ENCODE measurements at places on chromosomes 3 and 15. TPM values are rescaled to one million over a fixed set of nuclear protein-coding genes. Genes with fewer than 3 reads are reported as not detected.

Gene SPESP1
- total RNA-seq, result 0.68 TPM

Gene CCR3
- not detected for total RNA-seq

Gene OIP5
- total RNA-seq, result 12.8 TPM

Gene STX19
- total RNA-seq, result 0.18 TPM

Gene CSPG5
- total RNA-seq, result 0.63 TPM

Gene DPPA2
- not detected for total RNA-seq

Gene IFRD2
- total RNA-seq, result 58.4 TPM

Gene OR5K2
- not detected for total RNA-seq

Gene DPPA4
- not detected for total RNA-seq

Gene CPNE4
- not detected for total RNA-seq

Gene CIDEC
- total RNA-seq, result not detected

Gene EOMES
- total RNA-seq, result 0.86 TPM

Gene BNC1
- not detected for total RNA-seq

Gene KLHL40
- not detected for total RNA-seq

Gene FAM227B
- total RNA-seq, result 2.8 TPM

Gene MESP2
- total RNA-seq, result not detected

Gene GOLGA8K
- 0.29 TPM for total RNA-seq

Gene XIRP1
- not detected for total RNA-seq
